ENCODE measurements at places on chromosomes 12 and 14.

- no peak for DNase-seq
Observed at GRCh38 chr12:119229205-119229604, 50.5 kb downstream of the HSPB8 start.

DNA sequence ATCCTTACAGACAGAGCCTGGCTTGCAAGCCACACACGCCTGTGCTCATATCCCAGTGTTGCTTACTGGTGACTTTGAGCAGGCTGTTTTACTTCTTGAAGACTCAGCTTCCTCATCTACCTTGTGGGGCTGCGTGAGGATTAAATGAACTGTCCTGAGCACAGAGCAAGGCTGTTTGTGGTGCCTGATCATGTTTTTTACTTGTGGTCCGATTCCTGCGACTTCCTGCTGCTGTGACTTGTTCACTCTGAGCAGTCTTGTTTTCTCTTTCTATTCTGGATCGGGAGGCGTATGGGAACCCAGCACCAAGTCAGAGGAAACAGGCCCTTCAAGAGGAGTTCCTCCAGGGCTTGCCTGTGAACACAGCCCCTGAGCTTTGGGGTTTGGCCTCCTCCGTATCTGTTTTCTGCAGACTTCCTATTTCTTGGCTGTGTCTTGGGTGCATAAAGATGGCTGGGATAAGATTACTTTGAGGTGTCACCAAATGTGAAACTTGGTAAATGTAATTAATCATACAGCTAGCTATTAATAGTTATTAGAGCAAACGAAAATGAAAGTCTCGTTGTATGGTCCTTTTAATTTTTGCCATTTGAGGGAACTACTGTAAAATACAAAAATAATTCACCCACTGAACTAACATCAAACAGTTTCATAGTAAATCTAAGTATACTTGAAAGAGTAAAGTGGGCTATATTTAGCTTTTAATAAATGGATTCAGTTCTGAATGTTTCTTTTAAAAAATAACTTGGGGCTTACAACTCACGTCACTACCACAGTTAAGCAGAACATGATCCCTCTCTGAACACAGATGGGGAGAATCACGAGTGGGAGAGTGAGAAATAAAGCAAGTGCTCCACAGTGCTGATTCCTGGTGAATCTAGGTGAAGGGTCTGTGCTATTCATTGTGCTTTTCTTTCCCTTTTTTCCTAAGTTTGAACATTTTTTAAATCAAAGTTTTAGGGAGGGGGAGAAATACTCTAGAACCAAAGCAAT lies 251.5 kb downstream of the FOXN3 start:
- no peak for DNase-seq

GRCh38 chr12:64030155-64030554 lies 185.7 kb downstream of the SRGAP1 start:
- no peak for DNase-seq

- no peak for DNase-seq
Observed at GRCh38 chr12:117207675-117208074, 17.4 kb upstream of the FBXO21 start.

DNA sequence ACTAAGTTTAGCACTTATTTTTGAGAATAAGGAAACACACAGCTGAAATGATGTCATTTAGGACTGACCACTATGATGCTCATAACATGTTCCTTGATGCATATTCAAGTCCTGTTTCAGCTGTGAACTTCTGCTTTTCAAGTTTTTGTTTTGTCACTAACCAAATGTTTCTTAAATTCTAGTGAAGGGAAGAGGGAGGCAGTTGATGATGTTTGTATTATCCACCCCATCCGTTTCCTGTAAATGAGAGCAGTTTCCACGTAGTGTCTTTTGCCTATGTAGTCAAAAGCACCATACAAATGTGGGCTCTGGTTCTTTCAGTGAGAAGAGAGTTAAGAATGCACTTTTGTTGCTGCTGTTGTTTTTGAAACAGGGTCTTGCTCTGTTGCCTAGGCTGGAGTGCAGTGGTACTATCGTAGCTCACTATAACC lies 491.8 kb downstream of the PCNX1 start:
- no peak for DNase-seq

DNA sequence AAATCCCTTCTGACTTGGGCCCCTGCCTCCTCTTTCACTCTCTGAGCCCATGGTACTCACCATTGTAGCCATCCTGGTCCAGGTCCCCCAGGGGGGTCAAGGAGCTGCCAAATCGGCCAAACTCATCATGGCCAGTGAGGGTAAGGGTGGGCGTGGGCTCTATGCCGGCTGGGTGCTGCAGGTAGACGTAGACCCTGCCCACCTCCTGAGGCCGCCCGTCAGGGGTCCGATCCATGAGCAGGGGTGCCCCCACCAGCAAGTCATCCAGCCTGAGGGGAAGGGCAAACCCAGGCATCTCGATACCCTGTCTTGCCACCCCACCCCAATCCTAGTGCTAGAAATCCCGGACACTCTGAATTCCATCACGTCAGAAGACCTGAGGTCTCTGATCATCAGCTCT lies 14.0 kb downstream of the ITGA5 start:
- DNase-seq = no peak

DNA sequence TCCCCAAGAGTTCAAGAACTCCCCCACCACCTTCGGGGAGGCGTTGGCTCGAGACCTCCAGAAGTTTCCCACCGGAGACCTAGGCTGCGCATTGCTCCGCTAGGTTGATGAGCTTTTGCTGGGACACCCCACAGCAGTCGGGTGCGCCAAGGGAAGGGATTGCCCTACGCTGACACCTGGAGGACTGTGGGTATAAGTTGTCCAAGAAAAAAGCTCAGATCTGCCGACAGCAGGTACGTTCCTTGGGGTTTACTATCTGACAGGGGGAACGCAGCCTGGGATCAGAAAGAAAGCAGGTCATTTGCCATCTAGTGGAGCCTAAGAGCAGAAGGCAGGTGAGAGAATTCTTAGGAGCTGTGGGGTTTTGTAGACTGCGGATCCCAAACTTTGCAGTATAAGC lies 98.8 kb downstream of the FRMD6 start:
- DNase-seq = no peak

DNA sequence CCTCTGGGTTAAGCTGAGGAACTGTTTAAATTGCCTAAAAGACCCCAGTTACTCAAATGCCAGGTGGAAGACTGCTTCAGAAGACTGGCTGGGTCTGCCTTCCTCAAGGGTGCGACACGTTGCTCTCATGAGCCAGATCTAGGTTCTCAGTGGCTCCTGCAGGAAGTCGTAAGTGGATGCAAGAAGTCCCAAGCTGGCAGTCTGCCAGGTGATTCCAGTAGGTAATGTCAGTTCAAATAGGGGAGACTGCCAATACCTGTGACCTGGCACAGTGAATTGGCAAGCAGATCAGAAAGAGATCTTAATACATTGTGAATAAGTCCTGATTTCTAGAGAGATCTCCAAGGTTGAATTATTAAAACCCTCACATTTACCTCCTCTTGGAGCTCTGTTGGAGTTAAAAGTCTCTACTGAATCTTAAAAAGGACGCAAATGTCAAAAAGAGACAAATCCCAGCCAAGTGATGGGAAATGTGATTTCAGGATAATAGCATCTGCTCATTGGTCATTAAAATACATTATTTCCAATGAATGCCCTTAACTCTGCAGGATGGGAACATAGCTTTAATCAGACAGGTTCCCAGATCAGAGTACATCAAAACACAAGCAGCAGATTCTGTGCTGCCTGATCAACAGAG lies 98.8 kb upstream of the FRMD6 start:
- DNase-seq = no peak

GRCh38 chr14:96538097-96538989 lies 36.2 kb downstream of the PAPOLA start:
- DNase-seq = no peak

- DNase-seq = no peak
Observed at GRCh38 chr14:51582437-51582836, 69.3 kb upstream of the FRMD6 start.

DNA sequence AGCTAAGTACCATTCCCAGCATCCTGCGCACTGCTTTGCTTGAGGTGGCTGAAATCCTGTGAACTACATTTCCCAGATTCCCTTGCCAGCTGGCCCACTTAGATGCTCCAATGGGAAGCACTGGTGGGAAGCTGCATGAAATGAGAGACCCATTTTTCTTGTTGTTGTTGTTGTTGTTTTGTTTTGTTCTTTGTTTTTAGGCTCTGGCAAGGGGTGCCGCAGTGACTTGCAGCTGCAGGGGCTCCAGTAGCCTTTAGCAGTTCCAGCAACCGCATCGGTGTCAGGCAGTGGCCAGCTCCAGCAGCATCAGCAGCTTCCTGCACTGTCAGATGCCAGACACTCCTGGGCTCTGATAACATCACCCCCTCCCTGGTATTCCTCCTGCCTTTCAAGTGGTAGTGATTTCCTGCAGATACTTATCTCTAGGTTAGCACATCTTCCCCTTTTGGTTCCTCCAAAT lies 8.8 kb upstream of the EGLN3 start:
- no peak for DNase-seq

GRCh38 chr14:105490267-105490571 lies 827 bp upstream of the TEDC1 start:
- no peak for DNase-seq

DNA sequence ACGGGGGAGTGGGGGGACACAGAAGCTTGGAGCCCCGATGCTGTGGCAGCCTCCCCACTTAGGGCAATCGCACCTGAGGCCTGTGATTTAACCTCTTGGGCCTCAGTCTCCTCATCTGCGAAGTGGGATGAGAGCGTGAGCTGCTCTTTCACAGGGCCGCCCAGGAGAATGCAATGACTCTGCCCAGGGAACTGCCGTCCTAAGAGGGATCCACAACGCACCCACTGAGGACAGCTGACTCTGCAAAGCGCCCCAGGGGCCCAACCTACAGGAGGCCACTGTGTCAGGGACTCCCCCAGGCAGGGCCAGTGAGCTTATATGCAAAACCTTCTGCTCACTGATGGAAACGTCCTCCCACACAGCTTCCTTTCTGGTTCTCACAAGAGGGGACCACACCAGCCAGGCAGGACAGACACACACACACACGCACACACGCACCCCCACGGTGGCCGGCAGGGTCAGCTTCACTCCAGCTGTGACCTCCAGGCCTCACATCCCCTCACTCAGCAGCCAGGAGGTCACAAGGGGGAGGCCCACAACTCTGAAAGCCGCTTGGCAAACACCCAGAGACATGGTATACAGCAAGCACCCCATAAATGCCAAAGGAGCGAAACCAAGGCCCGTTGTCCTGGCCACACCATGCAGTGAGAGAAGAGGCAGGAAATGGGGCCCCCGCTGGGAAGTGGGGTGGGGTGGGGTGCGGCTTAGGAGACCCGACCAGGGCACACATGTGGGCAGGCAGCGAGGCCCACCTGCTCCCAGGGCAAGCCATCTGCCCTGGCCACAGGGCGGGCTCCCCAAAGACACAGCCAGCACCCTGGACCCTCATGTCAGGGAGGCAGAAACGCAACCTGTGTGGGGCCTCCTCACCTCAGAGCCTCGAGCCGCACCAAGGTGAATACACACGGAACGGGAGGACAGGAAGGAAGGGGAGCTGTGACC lies 73.3 kb downstream of the NCOR2 start:
- peak; percentile 74 for DNase-seq

DNA sequence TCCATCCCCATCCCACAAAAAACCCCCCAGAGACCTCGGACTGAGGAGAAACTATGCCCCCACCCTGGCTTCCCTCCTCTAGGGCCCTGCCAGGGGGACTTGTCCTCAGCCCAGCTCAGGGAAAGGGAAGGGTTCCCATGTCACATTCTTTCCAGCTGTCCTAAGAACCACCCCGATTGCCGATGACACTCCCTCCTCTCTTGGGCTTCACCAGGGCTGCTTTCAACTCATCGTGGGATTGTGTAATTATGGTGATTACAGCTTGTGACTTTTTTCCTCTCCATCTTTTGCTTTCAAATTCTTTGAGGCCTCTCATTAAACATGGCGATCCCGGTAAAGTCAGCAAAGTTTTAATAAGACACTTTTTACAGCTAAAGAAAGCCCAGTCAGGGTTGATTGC lies 344.0 kb downstream of the DPF3 start:
- no peak for DNase-seq

DNA sequence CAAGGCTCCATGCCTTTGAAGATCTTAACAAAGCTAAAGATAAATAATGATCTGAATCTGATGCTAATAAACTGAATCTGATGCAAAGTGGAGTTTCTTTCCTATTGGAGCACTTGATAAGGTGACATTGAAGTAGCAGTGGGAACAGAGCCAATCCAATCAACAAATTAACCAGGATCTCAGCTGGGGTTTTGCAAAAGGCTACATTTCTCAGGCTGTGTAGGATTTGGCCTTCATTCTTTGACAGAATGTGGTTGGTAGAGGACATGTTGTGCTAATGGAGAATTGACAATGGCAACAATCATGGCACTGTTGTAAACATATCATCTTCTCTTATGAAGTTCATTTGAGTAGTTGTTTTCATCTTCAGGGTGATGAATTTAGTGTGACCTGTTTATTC lies 164.9 kb downstream of the CCDC91 start:
- DNase-seq = no peak

DNA sequence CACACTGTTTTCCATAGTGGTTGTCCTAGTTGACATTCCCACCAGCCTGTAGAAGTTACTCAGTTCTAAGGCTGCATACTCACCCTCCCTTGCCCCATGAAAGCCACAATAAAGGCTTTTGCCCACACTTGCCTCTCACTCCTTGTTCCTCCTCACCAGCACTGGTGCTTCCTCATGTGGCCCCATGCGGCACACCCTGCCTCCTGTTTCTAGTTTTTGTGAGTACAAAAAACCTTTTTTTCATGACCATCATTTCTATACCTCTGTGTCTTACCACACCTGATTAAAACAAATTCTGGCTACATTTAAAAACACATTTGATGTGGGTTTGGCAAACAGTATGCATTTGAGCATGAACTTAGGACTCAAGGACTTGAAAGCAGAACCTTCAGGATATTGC lies 40.7 kb upstream of the RIN3 start:
- no peak for DNase-seq

- DNase-seq = no peak
Observed at GRCh38 chr14:89237921-89238529, 179.0 kb downstream of the FOXN3 start.

GRCh38 chr14:93984987-93985410 lies 8.6 kb upstream of the ASB2 start:
- DNase-seq = no peak

GRCh38 chr12:119005913-119006312 lies 24.6 kb downstream of the SRRM4 start:
- no peak for DNase-seq

GRCh38 chr14:55891692-55892091 lies 226.5 kb upstream of the PELI2 start:
- no peak for DNase-seq

DNA sequence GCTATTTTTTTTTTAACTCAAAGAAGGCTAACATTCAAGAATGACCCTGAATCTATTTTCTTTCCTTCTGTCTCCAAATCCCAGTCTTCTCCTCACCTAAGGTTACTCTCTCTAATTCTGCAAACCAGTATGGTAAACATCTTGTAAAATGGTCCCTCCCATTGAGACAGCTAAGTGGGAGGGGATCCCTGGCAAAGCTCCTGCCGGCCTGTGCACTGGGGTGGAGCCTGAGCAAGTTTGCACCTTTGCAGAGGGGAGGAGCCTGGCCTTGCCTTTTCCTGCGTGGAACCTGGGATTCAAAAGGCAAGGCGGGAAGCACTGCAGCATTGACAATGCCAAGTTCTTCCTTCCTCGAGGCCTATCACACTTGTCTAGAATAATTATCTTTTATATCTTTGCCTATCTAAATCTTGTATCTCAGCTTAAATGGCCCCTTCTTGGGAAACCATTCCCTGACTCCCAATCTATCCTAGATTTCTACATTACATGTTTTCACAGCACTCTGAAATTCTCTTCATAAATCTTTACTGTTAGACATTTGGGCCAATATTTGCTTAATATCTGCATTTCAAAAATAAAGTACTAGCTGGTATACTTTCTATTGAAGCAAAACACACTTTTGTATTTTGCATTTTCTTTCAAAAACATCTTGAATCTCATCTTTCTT lies 83.0 kb downstream of the EPS8 start:
- no peak for DNase-seq

Measured in stimulated activated CD4-positive, alpha-beta T cell treated with anti-CD3 and anti-CD28 coated beads, Interleukin-2, amount 100 ng/mL, for 24 hours (primary cell).